Activated CD8-positive, alpha-beta memory T cell treated with anti-CD3 and anti-CD28 coated beads for 4 hours (primary cell): ENCODE measurements at places on chromosomes 2 and 18.

- no peak for DNase-seq
These were observed 169.1 kb upstream of the SIX2 start for GRCh38 chr2:45178359-45178758.

- no peak for DNase-seq
These were observed 909 bp downstream of the TMEM87B start for GRCh38 chr2:112055730-112056625.

- no peak for DNase-seq
These were observed 3.6 kb upstream of the IL1A start for GRCh38 chr2:112787729-112788393.

GRCh38 chr2:218566296-218566695, 1.9 kb downstream of the USP37 start:
- DNase-seq = no peak

DNA sequence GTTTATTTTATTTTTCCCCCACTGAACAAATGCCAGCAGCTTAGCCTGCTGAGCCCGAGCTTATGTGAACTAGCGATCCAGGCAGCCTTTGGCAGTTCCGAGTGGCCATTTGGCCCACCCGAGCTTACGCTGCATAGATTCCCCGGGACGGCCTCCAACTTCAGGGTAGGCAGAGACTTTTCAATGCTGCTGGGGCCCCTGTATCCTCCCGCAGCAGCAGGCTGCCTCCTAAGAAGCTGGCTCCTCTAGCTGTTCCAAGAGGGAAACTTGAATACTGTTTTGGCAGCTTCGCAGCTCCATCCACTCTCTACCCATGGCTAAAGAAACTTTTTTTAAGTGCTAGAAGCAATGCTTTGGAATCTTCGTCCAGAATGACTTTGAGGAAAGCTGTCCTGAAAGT, 295.2 kb downstream of the SS18 start:
- DNase-seq = no peak

DNA sequence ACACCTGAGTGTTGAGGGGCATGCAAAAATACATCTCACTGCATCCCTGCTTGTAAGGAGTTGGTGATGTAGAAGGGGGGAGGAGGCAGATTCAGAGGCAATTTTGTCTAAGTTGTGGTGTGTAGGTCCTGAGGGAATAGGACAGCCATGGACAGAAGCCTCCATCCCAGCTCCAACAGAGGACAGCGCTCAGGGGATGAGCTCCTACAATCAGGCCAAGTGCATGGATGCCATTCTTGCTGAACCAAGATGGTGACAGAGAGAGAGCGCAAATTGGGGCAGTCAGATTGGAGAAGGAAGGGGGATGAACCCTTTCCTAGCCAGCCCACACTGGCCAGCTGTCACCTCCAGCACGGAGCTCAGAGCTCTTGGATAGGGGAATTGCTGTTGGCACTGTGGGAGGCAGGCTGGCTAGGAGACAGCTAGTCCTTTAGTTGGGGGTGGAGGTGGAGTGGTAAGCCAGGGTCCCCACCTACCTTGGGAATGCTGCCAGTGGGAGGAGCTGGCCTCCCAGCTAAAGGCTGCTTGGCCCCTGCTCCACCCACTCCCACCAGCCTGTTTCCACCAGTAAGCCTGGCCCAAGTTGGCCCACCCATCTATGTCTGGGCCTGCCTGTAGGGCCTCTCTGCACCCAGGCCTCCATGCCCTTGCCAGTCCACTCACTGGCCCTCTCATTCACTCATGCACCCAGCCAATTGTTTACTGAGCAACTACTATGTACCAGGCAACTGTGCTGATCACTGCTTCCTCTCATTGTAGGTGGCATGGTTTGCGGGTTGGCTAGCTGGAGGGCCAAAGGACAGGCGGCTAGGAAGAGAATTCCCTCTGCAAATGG, 2.5 kb upstream of the PER2 start:
- no peak for DNase-seq
